Hematopoietic multipotent progenitor cell treated with erythropoietin and hydrocortisone succinate and interleukin-3 and kit ligand, for 15 days (in vitro differentiated cells): ENCODE measurements at places on chromosomes 16 and 17.

DNA sequence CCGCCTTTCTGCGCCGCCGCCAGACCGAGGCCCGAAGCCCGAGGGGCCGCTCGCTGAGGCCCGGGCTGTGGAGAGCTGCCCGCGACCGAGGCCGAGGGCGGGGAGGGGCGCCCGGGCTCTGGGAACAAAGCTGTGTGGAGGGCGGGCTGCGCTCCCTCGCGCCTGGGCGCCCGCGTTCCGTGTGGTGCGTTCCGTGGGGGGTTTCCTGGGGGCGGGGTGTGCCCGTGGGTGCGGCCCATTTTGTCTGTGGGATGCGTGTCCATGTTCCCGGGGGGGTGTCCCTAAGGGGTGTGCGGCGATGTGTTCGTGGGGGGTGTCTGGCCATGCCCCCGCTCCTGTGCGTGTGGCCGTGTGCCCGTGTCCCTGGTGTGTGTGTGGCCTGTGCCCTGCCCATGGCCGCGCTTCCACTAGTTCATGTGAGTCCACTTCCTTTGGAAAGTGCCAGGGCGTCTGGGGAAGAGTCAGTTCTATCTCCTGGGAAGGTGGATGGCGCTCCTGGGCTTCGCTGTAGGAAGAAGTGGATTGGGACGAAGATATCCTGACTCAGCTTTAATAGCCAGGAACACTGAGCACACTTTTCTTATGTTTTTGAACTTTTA, 520 bp downstream of the JPT2 start:
- DNase-seq = peak; percentile 12

- peak; percentile 20 for DNase-seq
These were observed 996 bp downstream of the STRADA start for GRCh38 chr17:63740464-63741142.

DNA sequence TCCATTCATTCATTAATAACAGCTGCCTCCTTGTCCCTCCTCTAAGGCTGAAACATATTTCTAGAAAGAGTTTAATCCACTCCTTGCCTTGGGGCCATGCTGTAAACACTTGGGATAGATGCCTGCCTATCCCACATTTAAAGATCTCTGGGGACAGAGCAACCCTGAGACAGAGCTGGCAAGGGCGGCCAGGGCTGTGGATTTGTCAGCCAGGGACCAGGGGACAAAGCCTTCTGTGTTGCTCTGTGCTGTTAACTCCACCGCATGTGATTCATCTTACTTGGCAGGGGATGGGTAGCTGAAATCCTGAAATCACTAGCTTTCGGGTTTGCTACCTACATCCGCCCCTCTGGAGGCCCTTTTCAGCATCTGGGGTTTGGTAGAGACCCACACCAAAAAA, 392.9 kb downstream of the SLC39A11 start:
- no peak for DNase-seq

GRCh38 chr17:83201206-83202001, 122.0 kb downstream of the METRNL start:
- no peak for DNase-seq

GRCh38 chr17:75475851-75476250, 19.4 kb downstream of the TMEM94 start:
- DNase-seq = no peak

GRCh38 chr17:72403713-72404209, 282.9 kb downstream of the SOX9 start:
- no peak for DNase-seq
